ENCODE measurements at places on chromosomes 6 and 20. TPM values are rescaled to one million over a fixed set of nuclear protein-coding genes. Genes with fewer than 3 reads are reported as not detected.

The SIRPB2 gene
- total RNA-seq, result 0.15 TPM

The TRIM15 gene
- not detected for total RNA-seq

The TENT5A gene
- total RNA-seq, result 1.1 TPM

The SLC22A2 gene
- not detected for total RNA-seq

The SIRPB1 gene
- 1.1 TPM for total RNA-seq

The FAM162B gene
- 0.08 TPM for total RNA-seq

The SERAC1 gene
- total RNA-seq, result 2.4 TPM

The BNIP5 gene
- total RNA-seq, result not detected

The SLC13A3 gene
- 7.9 TPM for total RNA-seq

The TAF11 gene
- 11.1 TPM for total RNA-seq

The FILIP1 gene
- total RNA-seq, result not detected

The MMP24 gene
- total RNA-seq, result under 0.01 TPM

The TRIM31 gene
- not detected for total RNA-seq

The EYS gene
- 0.27 TPM for total RNA-seq

The SAMD3 gene
- 0.16 TPM for total RNA-seq

The TTI1 gene
- 19.6 TPM for total RNA-seq

The SLC44A4 gene
- total RNA-seq, result not detected

The UBE2V1 gene
- total RNA-seq, result 63.3 TPM

The KCNK5 gene
- total RNA-seq, result not detected

The FAM217B gene
- total RNA-seq, result 6.3 TPM

The GPX5 gene
- not detected for total RNA-seq

The HCRTR2 gene
- total RNA-seq, result not detected

The INSM1 gene
- not detected for total RNA-seq

The HLA-DOB gene
- 1.7 TPM for total RNA-seq

The SEC63 gene
- total RNA-seq, result 11.9 TPM

The AKAP12 gene
- 10.9 TPM for total RNA-seq

The GNMT gene
- not detected for total RNA-seq

The PAK5 gene
- total RNA-seq, result not detected

The RNF217 gene
- 8.7 TPM for total RNA-seq

The F13A1 gene
- not detected for total RNA-seq

The PRKN gene
- 0.39 TPM for total RNA-seq

The TFAP2A gene
- 28.4 TPM for total RNA-seq

The SLC35F1 gene
- not detected for total RNA-seq

The CAGE1 gene
- total RNA-seq, result not detected

The SLC32A1 gene
- not detected for total RNA-seq

The OR2B6 gene
- not detected for total RNA-seq

The GATA5 gene
- total RNA-seq, result not detected

The AIF1 gene
- total RNA-seq, result not detected

The PRDM1 gene
- total RNA-seq, result 2.7 TPM

The RFX6 gene
- not detected for total RNA-seq

The FRK gene
- total RNA-seq, result 2.3 TPM

The ADGRF5 gene
- total RNA-seq, result not detected

The PNPLA1 gene
- total RNA-seq, result not detected

The PTGIS gene
- total RNA-seq, result not detected

The SAMD5 gene
- 1.8 TPM for total RNA-seq

The HLA-DQB1 gene
- 17.6 TPM for total RNA-seq

The CNR1 gene
- total RNA-seq, result not detected
